Astrocyte of the cerebellum (primary cell): ENCODE measurements at places on chromosomes 3 and 15.

- no peak for DNase-seq
Observed at GRCh38 chr15:88428053-88428452, 39.1 kb downstream of the MRPL46 start.

DNA sequence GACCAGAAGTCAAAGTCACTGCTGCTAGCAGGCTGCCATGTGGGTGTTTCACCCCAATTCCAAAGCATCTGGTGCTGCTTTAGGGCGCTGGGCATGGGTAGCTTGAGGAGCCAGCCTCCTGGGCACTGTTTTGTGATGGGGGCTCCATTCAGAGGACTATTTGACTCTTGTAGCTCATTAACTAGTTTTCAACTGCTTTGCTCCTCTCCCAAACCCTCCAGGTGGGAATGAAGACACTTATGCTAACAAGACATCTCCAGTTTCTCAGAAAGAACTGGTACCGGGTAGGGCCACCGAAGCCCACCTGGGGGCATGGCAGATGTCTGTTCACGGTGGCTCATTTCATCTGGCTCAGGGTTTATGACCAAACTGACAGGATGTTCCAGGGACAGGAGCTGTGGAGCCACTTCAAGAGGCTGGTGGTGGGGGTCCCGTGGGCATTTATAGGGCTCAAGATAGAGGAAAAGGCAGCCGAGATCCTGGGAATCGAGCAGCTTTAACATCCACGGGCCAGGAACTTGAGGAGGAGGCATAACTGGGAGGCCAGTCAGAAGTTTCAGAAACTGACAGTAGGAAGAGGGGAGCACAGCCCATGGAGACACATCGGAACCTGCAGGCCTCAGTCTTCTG lies 17.7 kb downstream of the AMOTL2 start:
- no peak for DNase-seq

DNA sequence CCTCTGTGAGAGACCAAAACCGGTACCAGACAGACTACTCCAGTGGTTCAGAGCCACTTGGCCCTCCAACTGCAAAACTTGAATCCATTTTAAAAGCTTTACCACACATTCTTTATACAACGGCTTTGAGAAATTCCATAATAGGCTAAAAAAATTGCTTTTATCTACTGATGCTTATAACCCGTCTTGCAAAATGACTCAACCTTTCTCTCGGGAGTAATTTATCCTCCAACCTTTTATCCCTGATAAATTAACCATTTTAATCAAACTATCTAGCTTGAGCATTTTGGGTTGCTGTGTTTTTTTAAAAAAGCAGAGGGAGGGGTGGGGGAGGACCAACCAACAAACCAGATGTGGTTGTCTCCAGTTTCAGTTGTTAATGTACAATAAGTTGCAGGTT lies 275.7 kb upstream of the LRTM1 start:
- no peak for DNase-seq

DNA sequence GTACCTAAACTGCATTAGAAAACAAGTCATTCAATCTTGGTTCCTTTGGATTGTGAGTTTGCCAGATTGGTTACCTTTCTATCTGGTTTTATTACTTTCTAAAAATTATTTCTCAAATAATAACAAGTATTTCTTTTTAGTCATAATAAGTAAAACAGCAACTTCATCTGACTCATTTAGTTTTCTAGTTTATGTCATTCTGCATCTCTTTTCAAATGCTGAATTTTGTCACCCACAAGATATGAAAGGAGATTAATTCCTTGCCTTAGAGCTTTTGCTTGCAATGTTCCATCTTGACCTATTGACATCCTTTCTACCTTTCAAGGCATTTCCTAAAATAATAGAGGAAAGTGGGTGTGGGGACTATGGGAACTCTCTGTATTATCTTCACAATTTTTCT lies 253.6 kb upstream of the PEX5L start:
- DNase-seq, result no peak

DNA sequence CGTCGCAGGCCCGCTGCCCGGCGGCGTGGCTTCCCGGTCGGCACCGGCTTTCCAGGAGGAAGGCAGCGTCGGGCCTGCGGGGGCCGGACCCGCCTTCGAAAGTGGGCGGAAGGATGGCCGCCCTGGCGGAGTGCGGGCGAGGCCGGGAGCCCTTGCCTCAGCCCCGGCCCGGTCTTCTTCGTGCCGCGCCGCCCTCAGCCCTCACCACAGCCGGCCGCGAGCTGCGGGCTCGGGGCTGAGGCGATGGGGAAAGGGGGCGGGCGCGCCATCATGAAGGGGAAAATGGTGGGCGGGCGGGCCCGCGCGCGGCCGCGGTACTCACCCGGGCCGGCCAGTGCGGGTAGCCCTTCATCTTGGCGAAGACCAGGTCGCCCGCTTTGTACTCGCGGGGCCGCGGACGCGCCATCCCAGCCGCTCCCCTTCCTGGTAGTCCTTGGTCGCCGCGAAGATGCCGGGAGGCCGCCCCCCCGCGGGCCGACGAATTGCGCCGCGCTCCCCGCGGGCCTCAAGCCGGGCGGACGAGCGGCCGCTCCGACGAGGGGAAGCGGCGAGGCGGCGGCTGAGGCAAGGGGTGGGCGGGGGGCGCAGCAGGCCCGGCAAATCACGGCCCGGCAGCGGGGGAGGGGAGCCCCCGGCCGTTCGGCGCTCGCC lies 489 bp downstream of the HDGFL3 start:
- DNase-seq, result no peak

DNA sequence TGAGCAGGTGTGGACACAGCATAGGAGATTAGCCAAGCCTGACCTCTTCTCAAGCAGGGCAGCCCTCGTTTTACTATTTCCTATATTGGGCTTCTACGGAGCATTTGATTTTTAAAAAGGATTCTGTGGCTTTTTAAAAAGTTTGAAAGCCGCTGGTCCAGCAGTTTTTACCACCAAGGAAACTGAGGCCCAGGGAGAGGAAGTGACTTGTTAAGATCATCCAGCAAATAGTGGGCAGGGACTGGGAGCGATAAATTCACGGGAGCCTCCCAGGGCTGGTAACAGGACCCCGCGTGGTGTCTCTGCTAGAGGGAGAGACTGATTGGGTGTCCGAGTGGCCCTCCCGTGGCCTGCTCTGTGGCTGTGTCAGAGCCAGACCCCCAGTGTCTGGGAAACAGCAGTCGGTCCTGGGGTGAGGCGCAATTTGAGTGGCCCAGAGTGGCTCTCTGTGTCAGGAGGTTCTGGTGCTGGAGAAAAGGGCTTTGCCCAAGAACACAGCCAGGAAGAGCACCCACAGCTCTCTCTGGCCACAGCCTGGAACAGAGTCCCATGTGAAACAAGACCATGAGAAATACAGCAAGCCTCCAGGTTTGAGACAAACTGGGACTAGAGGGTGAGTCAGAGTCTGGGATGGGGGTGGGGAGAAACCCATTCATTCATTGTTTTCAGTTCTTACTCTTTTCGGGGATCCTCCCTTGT lies 4.2 kb downstream of the FURIN start:
- DNase-seq, result peak; percentile 53

DNA sequence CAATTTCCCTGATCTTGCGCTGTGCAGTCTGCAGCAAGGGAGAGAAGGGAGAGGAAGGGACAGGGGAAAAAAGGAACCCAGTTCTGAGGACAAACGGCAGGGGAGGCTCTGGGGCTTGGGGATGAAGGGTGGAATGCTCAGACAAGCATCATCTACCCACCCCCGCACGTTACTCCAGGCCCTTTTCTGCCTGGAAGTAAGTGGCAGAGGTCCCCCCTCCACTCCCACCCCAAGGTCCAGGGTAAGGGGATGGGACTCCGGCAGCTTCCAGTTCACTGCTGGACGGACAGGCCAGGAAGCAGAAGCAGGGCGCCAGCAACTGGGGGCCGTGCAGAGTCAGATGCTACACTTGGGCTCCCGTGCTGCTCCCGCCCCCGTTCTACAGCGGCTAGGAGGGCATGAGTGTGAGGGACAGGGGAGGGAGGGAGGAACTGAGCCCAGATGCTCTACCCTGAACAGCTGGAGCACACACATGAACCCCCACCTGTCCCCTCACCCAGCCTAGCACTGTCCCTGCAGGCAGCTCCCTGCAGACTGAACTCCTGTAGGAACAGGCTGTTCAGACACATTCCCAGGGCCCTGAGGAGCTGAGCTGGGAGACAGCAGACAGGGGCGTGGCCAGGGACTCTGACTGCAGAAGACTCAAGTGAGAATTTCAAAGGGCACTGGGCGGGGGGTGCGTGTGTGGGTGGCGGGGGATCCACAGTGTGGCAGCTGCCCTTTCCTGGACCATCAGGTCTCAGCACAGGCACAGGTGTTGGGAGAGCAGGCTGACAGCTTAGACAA lies 59.7 kb downstream of the SENP2 start:
- DNase-seq, result no peak

GRCh38 chr3:39448506-39449233 lies 18.8 kb upstream of the MOBP start:
- no peak for DNase-seq

DNA sequence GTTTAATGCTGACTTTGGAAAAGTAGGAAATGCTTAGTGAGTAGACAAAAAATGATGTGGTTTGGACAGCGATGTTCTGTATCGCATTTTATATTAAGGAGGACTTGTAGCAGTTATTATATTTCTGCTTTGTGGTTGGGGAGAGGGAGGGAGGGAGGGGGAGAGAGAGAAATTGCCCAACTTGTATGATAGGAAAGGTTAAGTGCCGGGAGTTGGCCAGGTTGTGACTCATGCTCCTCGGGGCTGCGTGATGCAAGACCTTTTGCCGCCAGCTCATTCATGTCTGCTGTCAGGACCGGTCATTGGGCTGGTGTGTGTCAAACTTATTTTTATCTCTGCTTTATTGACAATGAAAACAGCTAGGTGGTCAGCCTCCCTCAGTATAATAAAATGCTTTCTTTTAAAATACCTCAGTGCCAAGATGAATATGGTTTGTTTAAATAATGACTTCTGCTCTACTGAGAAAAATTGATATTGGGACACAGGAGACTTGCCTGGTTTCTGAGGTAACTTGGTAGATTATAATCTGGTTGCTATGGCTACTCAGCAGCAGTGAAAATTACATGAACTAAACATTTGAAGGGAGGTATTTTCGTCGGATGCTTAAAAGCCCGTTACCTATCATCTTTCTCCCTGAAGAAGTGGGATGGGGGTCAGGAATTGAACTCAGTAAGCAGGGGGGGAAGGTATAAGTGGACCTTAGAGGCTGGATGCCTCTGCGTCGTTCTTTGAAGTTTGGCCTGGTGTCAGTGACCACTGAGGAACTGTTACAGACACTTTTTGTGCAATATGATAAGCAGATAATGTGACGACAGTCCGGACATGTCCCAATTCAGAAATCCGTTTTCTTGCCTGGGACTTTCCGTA lies 90.7 kb downstream of the FNDC3B start:
- peak; percentile 98 for DNase-seq

DNA sequence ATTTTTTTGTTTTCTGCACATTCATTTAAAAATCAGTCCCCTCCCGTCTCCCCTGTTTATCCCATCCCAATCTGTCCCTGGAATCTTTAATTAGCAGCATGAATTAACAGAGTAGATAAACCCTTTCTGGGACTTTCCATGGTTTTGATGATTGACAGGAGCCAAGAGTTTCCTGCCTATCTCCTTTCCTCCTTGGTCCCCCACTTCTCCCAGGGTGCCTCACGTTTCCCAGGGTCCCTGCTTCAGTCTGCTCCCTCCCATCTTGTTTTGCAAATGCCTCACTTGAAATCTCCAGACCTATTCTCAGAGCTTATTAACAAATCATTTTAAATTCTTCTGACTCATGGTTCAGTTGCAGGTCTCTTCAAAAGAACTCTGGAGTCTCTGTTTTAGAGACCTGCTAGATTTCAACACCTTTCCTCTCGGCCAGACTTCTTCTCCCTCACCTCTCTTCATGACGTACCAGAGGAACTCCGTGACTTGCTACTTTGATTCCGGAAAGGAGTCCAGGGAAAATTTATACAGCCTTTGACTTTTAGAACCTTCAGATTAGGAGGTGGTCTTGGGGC lies 238.5 kb downstream of the ITPR1 start:
- no peak for DNase-seq

GRCh38 chr15:80558631-80559319 lies 136.3 kb upstream of the ABHD17C start:
- DNase-seq, result no peak

DNA sequence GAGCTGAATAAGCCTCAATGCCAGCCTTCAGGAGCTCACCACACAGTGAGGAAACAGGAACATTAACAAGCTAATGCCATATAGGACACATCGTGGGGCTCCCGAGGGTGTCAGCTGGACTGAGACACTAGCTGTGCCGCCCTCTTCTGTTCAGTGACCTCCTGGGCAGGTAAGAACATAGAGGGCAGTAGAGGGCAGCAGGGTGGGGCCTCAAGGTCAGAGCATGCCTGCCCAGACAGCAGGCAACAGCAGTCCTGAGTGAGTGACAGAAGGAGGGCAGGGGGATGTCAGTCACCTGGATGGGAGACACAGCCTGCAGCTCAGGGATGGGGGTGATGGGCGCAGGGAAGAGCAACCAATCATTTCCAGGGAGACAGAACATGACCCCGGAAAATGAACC lies 15.5 kb downstream of the NTRK3 start:
- DNase-seq, result no peak

- no peak for DNase-seq
Observed at GRCh38 chr3:117567906-117568305, 858.3 kb downstream of the TUSC7 start.

- no peak for DNase-seq
Observed at GRCh38 chr3:102124282-102124681, 275.0 kb downstream of the NFKBIZ start.
